ENCODE measurements at places on chromosomes 3 and 15.

- no peak for DNase-seq
Measured at GRCh38 chr3:161600173-161600572, 103.6 kb downstream of the OTOL1 start.

DNA sequence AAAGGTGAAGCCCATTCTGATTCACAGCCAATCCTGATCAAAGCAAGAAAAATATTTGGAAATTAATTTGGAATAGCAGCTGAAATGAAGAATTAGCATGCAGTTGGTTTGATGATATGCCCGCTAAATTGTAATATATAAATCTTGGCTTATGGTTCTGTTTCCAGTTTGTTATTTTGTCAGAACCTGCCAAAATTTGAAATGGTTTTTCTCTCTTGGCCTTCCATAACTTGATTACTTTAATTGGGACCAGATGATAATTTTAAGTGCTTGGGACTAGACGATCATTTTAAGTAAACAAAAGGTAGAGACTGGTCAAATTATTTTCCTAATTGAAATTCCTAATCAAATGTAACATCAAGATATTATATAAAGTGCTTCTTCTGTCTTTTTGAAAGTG lies 842.4 kb downstream of the TBL1XR1 start:
- DNase-seq, result no peak

DNA sequence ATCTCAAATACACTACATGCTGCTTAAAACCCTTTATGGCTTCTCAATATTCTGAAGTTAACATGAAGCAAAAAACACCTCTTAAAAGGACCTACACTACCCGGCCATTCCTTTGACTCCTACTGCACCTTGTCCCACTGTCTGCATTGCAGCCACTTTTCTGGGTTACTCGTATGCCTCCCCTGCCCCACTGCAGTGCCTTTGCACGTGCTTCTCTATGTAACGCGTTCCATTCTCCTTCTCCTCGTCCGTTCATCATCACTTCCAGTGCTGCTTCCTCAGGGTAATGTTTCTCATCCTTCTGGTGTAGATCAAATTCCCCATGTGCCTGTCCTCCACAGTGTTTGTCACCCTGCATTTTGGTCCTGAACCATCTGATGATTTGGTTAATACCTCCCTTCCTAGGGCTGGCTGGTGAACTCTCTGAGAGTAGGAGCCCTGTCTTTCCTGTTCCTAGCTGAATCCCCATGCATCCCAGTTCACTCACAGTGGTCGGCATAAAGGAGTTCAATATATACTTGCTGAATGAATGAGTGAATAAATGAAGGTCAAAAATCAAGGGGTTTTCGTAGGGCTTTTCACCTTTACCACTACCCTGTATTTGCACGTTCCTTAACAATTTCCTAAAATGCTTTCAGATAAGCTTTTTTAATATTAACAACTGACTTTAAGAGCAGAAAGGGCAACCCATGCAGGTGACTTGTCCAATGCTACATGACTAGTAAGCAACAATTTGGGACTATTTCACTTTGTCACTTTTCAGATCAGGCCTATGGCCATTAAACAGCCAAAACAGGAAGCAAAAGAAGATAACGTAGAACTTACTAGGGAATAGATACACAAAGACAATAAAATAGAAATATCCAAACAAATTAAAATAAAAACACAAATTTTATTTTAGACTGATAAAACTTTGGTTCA lies 2.4 kb upstream of the STT3B start:
- DNase-seq, result no peak

DNA sequence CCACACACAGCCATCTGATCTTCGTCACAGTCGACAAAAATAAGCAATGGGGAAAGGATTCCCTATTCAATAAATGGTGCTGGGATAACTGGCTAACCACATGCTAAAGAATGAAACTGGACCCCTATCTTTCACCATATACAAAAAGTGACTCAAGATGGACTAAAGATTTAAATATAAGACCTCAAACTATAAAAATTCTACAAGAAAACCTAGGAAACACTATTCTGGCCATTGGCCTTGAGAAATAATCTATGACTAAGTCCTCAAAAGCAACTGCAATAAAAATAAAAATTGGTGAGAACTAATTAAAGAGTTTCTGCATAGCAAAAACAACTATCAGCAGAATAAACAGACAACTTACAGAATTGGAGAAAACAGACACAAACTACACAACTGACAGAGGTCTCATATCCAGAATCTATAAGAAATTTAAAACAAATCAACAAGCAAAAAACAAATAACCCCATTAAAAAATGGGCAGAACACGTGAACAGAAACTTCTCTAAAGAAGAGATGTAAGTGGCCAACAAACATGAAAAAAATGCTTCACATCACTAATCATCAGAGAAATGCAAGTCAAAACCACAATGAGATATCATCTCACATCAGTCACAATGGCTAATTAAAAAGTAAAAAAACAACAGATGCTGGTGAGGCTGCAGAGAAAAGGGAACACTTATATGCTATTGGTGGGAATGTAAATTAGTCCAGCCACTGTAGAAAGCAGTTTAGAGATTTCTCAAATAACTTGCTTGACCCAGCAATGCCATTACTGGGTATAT lies 104.0 kb downstream of the NR1I2 start:
- DNase-seq, result no peak

DNA sequence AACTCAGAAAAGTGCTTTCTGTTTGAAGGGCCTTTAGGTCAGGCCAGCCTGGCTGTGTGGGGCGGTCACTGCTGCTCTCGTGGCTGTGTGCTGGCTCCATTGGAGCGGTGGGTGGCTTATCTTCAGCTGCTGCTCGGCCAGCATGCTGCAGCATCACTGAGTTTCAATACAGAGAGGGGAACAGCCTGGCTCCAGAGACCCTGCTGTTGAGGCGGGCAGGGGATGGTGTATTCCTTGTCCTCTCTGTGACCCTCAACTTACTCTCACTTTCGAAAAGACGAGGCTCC lies 248.5 kb upstream of the ONECUT1 start:
- no peak for DNase-seq

DNA sequence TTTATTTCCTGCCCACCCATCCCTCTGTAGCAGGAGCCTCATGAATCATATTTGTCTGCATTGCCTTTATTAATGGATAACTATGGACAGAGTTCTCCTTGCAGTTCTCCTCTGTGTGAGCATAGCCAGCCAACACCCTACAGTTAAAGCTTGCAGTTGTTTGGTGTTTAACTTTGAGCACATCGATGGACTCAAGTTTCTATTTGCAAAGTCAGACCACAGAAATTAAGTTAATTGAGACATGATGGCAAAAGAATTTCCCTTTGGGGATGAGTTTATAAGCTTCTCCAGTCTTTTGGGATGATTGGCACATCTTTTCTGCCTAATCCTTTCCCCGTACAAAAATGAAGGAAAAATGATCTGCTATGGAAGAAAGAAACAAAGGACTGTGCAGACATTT lies 398.9 kb upstream of the THBS1 start:
- DNase-seq, result no peak

DNA sequence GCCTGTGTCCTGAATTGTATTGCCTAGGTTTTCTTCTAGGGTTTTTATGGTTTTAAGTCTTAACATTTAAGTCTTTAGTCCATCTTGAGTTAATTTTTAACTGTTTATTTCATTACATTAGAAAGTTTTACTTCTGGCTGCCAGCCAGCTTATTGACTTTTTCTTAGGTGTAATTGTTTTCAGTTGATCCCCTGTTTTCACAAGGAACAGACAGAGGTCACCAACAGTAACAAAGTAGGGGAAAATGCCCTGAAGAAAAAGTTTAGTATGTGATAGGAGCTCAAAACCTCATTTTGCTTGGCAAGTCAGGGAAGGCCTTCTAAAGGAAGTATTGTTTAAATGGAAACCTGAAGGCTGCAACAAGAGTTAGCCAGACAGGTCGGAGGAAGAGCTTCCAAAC lies 10.4 kb downstream of the WDR48 start:
- no peak for DNase-seq

DNA sequence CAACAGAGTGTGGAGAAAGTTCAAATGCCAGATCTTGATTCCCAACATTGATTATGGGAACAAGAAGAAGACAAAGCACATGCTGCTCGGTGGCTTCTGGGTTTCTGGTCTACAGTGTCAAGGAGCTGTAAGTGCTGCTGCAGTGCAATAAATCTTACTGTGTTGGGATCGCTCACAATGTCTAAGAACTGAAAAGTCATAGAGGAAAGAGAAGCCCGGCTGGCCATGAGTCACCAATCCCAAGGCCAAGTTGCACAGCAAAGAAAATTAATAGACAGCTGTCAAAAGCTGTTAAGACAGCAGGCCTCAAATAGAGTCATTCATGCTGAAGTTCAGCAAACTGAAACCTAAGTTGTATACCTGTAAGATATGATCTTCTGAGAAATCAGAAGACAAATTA lies 33.2 kb upstream of the SPPL2A start:
- no peak for DNase-seq

DNA sequence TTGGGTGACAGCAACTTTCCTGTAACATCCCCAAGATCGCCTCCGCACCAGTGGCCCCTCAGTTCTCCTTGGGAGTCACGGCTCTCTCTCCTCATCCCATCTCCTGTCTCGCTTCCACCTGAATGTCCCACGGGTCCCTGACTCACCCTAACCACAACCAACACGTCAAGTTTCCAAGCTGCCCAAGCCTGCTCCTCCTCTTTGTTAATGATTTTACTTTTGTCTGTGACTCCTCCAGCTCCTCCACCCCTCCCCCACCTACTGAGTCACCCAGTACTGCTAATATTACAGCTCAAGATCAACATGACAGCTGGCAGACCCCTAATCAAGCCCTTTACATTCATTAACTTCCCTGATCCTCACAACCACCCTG lies 39.3 kb downstream of the BDH1 start:
- no peak for DNase-seq

DNA sequence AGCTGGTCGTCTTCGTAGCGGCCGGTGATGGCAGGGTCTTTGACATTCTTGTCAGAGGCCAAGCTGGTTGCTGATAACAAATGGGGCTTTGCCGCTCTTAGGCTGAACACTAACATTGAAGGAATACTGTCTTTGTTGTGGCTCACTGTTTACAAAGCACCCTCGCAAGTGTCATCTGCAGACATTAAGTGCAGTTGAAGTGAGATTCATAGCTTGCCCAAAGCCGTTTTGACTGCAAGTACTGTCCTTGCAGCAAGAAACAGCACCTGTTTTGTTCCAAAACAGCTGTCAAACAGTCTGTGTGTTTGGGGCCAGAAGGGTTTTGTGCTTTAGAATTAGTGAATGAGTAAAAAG lies 568 bp downstream of the SENP2 start:
- DNase-seq, result no peak

DNA sequence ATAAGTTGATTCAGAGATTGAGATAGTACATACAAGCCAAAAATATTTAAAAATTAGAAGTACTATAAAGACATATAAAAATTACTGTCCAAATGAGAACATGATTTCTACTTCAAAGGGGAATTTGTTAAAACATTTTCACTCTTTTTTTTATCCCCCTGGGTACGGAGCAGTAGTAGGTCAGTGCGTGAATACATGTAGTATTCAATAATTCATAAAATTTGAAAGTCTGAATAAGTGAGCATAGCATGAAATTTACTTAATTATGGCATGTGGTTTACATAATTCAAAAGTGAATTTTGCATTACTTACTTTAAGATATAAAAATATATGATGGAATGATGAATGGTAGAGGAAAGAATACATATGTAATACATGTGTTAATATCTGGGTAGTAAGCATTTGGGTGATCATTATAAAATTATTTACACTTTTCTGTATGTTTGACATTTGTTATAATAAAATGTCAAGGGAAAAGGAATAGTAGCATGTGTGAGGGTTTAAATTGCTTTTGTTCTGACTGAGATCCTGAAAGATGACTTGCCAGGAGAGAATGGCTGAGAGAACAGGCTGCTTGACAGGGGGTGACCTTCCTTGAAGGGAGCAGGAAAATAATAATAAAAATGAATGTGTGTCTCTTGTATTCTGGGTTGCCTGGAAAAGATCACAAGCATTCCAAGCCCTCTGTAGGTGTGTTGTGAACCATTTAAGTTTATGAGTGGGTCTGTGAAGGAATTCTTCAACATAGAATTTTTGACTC lies 1178.8 kb downstream of the ZPLD1 start:
- no peak for DNase-seq

DNA sequence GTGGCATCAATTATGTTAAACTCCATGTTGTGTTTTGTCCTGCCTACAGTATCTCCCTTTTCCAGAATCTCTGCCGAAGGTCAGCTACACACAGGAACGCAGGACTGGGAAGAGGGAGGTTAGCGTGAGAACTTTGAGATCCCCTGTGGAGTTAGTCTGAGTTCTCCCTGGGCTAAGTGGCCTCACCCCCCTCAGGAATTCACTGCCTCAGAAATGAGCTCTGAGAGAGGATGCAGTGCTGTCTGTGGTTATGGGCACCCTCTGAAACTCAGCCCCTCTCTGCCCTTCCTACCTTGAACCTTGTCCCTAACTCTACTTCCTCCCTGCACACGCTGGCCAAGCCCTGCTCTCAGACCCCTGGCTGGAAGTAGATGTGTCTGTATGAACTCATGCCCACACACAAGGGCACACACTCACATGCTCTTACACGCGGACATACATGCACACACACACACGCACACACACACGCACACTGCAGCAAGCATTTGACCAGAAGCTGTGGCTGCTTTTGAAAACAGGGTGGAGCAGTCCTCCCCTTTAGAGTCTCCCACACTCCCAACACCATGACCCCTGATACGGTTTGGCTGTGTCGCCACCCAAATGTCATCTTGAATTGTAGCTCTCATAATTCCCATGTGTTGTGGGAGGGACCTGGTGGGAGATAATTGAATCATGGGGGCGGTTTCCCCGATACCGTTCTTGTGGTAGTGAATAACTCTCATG lies 5.3 kb upstream of the VIPR1 start:
- DNase-seq, result no peak

DNA sequence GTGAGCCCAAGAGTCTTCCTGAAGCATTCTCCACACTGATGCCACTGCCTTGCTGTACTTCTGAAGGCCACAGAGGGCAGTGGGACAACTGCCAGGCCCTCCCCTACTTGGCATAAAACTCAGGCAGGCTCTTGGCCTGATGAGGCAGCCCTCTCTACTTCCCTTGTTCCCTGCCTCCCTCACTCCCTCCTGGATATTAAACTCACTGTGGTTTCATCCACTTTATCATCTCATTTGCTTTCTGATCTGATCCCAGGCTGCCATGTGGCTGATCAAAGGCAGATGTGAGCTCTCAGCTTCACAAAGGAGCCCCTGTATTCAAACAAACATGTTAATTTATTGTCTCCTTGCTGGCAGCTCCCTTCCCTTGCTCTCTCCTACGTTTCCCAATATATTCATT lies 533.5 kb downstream of the IGSF11 start:
- DNase-seq, result peak; percentile 17

- no peak for DNase-seq
Measured at GRCh38 chr3:63824309-63824708, 5.2 kb downstream of the C3orf49 start.

- no peak for DNase-seq
Measured at GRCh38 chr15:28890711-28891495, 5.1 kb downstream of the APBA2 start.

GRCh38 chr3:178059836-178060235 lies 476.4 kb upstream of the KCNMB2 start:
- DNase-seq, result no peak

- no peak for DNase-seq
Measured at GRCh38 chr3:7461202-7461825, 600.4 kb downstream of the GRM7 start.

GRCh38 chr3:105611304-105612192 lies 244.8 kb downstream of the ALCAM start:
- no peak for DNase-seq

All from renal cortex interstitium (tissue), 15 donors.